ENCODE measurements at places on chromosomes 6 and 20.

DNA sequence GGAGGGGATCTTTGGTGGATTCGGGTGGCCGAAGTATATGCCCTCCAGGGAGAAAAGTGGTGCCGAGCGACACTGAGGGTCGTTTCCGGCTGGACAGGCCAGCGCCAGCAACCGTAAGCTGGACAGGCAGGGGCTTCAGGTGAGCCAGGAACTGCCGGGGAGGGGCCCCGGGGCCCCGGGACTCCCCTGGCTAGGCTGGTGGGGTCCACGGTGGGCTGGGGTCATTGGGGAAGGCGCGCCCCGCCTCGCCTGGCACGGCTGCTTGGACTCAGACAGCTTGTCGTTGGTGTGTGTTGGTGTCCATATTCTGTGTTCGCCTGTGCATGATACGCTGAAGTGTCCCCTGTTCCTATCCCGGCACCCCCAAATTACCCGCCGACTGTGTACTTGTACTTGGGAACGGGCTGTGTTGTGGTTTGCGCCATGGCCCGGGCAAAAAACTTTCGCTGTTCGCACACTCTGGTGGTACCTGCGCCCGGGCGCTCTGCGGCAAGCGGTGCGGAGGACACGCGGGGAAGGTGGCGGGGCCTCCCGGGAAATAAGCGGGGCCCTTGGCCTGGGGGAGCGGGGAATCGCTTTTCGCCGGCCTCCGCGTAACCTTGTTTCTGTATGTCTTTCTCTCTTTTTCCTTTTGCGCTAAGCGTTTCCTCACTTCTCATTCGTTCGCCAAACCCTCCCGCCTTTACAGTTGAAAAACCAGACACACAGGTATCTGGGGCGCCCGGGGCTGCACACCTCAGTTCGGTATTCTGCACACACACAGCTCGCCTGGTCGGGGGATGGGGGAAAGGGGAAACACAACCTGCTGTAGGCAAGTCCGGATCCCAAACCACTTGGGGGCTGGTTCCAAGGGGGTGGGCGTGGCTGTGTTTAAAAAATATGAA is 3.2 kb downstream of the GNAS start:
- DNase-seq = no peak

DNA sequence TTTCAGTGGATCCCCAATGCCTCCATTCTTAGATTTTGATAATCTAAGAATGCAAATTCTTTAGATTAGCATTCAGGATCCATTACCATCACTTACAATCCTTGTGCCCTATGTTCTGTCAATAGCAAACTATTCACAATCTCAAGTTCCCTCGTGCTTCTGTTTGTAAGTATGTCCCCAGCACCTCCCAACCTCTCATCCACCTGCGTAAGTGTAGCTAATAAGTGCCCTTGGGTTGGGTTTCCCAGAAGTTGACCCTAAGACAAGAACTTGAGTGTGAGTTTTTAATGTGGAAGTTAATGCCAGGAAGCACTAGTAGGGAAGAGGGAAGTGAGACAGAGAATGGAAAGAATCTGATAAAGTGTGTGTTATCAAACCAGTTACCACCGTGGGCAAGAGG is 72.6 kb upstream of the PAK5 start:
- no peak for DNase-seq

DNA sequence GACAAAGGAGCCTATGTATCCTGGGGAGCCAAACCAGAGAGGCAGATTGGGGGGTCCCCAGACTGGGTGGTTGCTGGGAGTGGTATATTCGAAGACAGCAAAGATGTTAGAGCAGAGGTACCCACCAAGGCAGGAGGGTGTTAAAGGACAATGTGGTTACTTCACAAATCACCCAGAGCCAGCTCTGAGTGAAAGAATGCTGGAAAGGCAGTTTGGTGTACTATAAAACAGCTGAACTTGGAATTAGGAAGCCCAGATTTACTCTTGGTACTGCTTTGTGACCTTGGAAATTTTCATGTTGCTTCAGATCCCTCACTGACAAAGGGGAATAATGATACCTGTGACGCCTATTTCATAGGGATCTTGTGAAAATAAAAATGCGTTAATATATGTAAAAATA is 121.6 kb downstream of the CD164 start:
- DNase-seq = no peak

GRCh38 chr6:146881228-146882181 is 282.7 kb downstream of the ADGB start:
- no peak for DNase-seq

GRCh38 chr20:45765980-45766379 is 25.7 kb downstream of the WFDC3 start:
- DNase-seq = no peak

DNA sequence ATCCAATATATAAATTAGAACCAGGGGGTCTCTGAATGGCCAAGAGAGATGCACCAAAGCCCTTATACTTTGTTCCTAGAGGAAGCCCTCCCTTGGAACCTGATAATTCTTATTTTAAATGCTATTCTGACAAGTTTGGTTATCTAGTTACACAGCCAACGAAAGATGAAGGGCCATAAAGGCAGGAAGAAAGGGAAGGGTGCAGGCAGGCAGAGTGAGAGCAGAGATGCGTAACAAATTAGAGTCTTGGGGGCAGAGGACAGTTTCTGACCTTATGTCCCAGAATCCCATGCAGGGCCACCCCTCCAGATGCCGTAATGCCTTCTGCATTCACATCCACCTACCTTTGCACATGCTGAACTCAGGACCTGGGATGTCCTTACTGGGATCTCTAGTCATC is 344.6 kb upstream of the ARID1B start:
- no peak for DNase-seq

Measured in activated CD4-positive, alpha-beta T cell treated with anti-CD3 and anti-CD28 coated beads, Interleukin-2, amount 50 U/mL, for 1 hour (primary cell).